Urothelium cell line (cell line): ENCODE measurements at places on chromosomes 1 and 21.
A peak's percentile ranks its signal among the peaks of the same experiment; 100 is the strongest.

DNA sequence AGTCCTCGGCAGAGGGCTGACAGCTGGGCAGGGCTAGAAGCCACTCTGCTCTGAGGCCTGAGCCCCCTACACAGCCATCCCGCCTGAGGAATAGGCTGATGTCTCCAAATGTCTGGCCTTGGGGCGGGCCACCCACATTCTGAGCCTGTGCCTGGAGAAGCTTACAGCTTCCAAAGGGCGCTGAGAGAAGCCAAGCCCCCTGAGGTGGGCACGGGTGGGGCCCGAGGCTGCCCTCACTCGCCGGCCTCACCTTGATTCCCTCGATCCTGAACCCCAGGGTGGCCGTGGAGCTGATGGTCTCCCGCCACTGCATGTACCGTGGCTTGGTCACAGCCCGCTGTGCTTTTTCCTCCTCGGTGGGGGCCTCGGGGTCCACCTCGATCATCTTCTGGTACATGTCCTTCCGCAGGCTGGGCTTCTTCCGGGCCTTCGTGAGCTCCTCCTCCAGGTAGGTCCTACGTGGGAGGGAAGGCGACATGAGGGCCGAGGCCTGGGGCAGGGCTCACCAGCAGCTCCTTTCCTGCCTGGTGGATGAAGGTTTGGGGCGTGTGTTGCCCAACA lies 93.2 kb downstream of the STUM start:
- DNase-seq, result no peak

DNA sequence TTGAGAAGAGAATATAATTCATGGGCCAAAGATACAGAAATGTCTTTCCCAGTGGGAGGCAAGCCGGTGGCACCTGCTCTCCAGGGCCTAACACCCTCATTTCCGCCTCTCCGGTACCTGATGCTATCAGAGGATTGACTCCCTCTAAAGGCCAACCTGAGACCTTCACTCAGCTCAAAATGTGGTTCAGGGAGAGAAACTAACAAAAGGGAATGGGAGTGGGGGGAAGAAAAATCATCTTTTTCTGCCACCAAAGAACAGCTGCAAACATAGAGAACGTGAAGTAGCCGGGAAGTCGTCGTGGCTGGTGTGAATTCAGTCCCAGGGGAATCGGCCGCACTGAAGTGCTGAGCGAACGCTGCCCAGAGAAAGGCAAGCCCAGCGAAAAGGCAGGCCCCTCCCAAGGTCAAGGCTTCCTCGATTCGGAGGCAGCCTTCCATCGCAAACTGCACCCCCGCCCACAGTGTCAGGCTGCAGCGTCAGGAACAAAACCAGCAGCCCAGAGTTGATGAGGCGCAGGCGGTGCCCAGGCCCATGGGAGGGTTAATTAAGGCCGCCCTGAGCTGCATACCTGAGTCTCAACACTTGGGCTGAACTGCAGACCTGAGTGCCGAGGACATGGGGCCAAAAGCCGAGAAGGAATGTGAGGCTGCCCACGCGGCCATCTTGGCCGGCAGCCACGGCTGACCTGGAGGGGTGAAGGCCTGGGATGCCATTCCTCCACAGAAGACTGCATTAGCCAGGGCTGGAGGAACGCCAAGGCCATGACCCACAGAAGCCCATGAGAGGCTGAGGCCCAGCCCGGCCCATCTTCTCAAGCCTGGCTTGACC lies 160.2 kb downstream of the PSMG1 start:
- DNase-seq, result no peak

DNA sequence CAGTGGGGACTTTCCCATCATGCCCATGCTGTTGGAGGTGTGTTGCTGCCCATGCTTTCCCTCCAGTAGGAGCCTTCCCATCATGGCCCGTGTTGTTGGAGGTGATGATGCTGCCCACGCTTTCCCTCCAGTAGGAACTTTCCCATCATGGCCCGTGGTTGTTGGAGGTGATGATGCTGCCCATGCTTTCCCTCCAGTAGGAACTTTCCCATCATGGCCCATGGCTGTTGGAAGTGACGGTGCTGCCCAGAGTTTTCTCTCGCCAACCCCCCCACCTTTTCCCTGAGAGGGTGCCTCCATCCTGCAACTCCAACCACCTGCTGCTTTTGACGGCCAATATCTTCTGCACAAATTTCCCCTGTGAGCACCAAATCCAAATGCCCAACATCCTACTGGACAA lies 205.7 kb downstream of the TOMM20 start:
- DNase-seq, result no peak

GRCh38 chr1:115807723-115808122 lies 33.2 kb downstream of the NHLH2 start:
- DNase-seq, result peak; percentile 74

- no peak for DNase-seq
Observed at GRCh38 chr1:205353612-205354011, 3.1 kb downstream of the KLHDC8A start.
